ENCODE measurements at places on chromosomes 16 and 17.

DNA sequence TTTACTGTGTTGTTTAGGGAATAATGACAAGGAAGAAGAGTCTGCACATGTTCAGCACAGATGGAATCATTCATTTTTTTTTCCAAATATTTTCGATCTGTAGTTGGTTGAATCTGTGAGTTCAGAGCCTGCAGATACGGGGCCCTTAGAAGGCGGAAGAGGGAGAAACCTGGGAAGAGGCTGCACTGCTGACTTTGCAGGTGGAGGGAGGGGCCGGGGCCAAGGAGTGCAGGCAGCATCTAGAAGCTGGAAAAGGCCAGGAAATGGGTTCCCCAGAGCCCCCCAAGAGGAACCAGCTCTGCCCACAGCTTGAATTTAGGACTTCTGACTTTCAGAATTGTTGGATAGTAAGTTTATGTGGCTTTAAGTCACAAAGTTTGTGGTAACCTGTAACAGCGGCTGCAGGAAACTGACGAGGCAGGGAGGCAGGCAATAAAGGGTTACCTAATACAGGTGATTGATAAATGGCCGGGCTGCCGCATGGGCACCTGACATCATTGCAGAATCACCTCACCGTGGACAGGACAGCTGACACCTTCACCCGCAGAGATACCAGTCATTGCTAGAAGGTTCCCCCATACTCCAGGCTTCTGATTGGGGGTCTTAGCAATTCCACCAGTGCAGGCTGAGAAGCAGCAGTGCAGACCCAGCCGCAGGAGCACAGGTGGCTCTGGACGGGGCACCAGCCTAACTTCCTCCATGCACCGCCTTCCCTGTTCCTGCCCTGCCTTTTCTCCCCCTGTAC, 181.3 kb downstream of the IRF8 start:
- DNase-seq = no peak

DNA sequence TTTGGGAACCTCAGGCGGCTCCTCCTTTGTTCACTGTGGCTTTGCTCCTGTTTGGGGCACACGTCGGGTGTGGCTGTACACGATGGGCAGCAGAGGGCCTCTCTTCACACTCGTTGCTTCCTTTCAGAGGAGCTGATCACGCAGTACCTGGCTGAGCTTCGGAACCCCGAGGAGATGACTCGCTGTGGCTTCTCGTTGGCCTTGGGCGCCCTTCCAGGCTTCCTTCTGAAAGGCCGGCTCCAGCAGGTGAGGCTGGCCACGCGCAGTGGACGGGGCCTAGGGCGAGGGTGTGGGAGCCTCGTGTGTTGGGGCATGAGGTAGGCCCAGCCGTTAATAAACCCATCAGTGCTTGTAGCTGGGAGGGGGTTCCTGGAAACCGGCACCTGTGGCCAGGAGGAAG, 85.0 kb upstream of the ZNF750 start:
- DNase-seq = no peak

DNA sequence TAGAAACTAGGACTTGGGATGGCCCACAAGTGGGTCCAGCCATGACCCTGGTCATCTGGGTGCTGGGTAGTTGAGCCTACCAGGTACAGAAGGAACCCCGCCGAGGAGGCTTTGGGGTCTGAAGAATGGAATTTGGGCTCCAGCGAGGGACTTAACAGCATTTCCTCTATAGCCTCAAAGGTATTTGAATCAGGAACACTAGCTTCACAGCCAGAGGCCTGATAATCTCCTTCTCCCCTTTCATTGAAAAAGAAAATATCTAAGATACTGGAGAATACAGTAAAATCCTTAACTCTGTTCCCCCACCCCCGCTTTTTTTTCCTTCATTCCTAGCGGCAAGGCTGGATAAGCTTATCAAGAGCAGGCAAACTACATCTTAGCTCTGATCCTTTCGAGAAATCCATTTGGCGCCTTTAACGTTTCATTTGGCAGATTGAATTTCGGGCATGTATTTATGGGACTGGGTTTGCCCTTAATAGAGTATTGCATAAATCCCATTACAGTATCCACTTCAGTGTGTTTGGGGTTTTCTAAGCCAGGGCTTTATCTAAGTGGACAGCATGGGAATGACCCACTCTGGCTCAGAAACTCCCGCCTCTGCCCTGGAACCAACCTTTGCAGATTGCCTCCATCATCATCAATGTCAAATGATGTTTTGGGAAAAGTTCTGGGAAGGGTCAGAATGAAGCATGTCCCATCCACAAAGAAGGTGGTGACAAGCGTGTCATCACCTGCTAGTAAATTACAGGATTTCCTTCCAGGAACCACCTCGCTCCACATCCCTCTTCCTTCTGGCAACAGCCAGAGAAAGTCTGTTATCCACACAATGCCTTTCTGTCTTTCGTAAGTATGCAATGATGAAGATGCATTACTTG, 36.9 kb downstream of the XYLT1 start:
- no peak for DNase-seq

DNA sequence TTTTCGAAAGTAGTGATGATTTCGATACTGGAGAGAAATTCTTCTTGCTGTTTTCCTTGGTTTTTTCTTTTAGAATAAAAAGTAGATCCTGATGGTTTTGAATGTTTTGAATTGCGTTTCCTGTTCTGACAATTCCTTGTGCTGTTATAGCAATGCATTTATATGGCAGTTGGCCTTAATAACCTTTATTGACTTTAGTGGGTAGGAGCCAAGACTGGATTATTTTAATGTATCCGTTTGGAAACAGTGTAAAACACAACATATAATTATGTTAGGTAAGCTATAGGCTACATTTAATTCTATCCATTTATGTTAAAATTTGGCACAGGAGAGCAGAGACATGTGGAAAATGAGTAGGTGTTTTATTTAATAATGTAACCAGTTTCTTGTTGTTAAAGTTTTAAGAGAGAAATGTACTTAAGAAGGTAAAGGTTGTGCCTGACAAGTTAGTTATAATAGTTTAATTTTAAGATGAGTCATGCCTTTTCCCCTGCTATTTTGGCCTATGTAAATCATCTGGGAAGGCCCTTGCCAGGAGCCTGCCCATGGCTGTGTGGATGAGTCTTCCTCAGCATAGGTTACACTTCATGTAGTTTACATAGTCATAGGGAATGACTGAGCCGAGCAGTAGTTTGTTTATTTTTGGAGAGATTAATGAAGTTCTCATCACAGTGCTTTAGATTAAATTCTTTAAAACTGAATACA, 189.9 kb downstream of the FTO start:
- no peak for DNase-seq

DNA sequence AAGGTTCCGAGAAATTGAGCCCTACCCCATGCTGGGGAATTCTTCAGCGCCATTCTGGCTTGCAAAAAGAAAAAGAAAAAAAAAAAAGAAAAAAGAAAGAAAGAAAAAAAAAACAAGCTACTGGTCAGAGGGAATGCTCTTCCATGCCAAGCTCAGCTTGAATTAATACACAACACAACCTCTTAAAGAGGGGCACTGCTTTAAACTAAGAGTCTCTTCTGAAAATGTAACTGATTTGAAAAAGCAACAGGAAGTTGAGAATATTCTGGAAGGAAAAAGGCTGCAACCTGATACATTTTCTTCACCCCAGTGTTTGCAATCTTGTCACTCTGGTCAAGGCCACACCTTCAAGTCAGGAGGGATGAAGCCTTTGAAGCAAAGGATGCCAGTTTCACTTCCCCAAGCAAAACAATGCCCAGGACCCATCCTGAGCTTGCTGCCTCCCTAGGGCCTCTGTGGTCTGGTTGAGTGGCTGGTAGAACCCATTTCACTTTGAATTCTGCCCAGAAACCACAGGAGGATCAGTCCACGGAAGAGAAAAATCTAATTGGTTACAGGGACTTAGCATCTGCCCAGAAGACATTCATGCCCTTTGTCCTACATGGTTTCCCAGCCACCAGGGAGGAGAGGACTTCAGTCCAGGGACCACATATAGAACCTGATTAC, 389.7 kb downstream of the SOX9 start:
- no peak for DNase-seq

- DNase-seq = no peak
Measured at GRCh38 chr16:14104066-14104465, 32.9 kb downstream of the MRTFB start.

- DNase-seq = peak; percentile 50
Measured at GRCh38 chr17:4566785-4567184, 6.4 kb upstream of the GGT6 start.

DNA sequence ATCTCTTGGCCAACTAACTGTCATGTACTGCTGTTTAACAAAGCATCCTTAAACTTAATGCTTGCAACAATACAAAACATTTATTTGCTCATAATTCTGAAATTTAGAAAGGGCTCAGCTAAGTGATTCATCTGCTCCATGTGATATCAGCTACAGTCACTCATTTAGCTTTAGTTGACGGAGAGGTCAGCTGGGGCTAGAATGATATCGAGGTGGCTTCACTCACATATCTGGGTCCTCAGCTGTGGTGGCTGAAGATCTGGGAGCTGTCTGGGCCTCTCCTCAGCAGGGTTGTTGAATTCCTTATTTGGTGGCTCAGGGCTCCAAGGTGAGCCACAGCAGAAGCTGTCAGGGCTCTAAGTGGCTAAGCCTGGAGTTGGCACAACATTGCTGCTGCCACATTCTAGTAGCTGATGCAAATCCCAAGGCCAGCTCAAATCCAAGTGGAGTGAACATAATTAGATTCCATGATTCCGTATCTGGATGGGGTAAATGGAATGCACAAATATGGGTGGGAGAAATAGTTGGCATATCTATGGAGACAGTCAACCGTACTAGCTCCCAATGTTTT, 62.8 kb downstream of the HS3ST3A1 start:
- no peak for DNase-seq

DNA sequence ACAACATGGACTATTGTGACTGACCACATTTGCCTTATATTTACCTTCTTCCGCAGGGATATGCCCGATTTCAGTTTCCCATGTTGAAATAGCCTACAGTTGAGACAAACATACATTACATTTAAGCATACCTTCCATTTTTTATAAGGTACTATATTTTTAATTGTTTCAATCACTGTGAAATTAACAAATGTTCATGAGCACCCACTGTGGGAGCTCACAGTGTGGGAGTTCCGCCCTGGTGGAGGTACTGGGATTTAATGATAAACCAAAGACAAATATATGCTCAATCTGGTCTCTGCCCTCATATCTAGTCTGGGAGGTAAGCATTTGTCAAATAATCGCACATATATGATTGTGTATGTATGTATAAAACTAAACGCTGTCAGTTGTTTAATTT, 15.8 kb upstream of the TOX3 start:
- DNase-seq = no peak

GRCh38 chr16:54283725-54284318, 2.8 kb downstream of the IRX3 start:
- DNase-seq = no peak

DNA sequence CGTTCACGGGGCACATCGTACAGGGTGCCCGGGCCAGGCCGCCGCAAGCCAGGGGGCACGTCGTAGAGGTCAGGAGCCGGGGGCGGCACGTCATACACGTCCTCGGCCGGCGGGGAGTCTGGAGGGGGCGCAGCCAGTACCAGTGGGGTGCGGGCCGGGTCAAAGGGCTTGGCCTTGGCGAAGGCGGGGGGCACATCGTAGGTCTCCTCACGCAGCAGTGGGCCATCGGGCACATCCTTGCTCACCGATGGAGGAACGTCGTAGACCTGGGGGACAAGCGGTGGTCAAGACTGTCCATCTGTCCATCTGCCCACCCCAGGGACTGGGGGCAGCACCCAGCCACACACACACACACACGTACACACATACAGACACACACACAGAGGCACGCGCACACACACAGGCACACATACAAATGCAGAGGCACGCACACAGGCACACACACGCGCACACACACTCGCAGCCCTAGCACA, 15.7 kb downstream of the BCAR1 start:
- DNase-seq = no peak

GRCh38 chr16:57345021-57345420, 13.6 kb upstream of the CCL22 start:
- DNase-seq = no peak

- DNase-seq = no peak
Measured at GRCh38 chr16:89827383-89828198, 684 bp upstream of the SPIRE2 start.

DNA sequence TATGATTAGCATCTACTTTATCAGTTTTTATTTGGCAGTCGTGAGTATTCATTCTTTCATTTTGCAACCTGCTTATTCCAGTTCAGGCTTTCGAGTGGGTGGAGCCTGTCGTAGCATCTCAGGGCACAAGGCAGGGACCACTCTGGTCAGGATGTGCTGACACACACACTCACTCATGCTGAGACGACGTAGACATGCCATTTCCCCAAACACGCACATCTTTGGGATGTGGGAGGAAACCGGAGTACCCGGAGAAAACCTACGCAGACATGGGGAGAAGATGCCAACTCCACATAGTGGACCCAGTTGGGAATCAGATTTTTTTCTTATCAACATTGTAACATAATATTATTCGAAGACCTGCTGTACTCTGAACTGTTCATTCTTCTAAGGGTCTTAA, 756.5 kb upstream of the RBFOX1 start:
- no peak for DNase-seq

DNA sequence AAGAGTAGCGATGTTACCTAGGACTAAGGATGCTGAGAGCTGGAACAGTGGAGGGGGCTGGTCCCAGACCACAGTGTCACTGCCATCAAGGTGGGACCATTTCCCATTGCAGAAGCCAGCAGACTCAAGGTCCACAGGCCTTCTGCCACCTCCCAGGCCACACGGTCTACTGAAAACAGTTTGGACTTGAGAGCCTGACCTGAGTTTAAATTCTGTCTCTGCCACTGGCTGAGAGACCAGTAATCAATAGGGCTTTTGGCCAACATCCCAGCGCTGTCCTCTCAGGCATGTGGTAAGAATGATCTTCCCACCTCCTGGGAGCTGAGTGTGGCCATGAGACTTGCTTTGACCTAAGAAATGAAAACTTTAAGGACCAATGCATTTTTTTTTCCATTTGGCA, 331.4 kb upstream of the CDH5 start:
- DNase-seq = no peak

DNA sequence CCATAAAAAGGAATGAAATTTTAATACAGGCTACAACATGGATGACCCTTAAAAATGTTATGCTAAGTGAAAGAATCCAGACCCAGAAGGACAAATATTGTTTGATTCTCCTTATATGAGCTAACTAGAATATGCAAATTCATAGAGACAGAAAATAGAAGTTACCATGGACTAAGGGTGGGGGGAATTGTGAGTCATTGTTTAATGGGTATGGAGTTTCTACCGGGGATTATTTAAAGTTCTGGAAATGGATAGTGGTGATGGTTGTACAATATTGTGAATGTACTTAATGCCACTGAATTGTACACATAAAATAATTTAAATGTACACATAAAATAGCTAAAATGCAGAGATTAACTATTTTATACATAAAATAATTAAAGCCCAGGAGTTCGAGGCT, 9.2 kb upstream of the MYO18A start:
- DNase-seq = no peak

- no peak for DNase-seq
Measured at GRCh38 chr17:55286681-55287589, 22.2 kb downstream of the HLF start.

GRCh38 chr16:67177743-67178699, 5.7 kb downstream of the MATCAP1 start:
- peak; percentile 58 for DNase-seq

GRCh38 chr16:3745751-3746355, 28.5 kb upstream of the TRAP1 start:
- no peak for DNase-seq

GRCh38 chr16:3949287-3949686, 68.8 kb upstream of the CREBBP start:
- DNase-seq = no peak

Data from activated naive CD4-positive, alpha-beta T cell treated with Interleukin-2 at 50 U/mL for 16 hours (primary cell).